ENCODE measurements at places on chromosomes 2 and 18.

GRCh38 chr2:115491186-115491793 is 1048.8 kb downstream of the DPP10 start:
- no peak for DNase-seq

DNA sequence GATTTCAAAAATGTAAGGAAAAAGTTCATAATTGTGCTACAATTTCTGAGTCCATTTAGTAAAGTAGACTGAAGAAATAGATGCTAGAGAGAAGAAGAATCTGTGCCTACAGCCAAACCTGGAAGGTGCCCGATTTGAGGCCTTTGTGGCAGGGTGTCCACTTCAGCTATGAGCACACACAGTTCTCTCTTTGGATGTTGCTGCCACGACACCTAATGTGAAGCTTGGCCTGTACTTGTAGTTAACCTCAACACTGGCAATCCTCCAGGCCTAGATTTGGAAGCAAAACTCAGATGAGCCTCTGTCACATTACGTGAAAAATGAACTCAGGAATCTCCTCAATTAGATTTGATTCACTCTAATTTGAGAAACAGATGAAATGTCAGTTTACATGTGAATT is 90.1 kb upstream of the LRP1B start:
- no peak for DNase-seq

GRCh38 chr18:2780750-2781149 is 66.1 kb upstream of the EMILIN2 start:
- no peak for DNase-seq

- DNase-seq: no peak
These were observed 8.3 kb upstream of the ADD2 start for GRCh38 chr2:70776266-70776665.

- DNase-seq: no peak
These were observed 20.0 kb downstream of the SFTPB start for GRCh38 chr2:85647823-85648526.

DNA sequence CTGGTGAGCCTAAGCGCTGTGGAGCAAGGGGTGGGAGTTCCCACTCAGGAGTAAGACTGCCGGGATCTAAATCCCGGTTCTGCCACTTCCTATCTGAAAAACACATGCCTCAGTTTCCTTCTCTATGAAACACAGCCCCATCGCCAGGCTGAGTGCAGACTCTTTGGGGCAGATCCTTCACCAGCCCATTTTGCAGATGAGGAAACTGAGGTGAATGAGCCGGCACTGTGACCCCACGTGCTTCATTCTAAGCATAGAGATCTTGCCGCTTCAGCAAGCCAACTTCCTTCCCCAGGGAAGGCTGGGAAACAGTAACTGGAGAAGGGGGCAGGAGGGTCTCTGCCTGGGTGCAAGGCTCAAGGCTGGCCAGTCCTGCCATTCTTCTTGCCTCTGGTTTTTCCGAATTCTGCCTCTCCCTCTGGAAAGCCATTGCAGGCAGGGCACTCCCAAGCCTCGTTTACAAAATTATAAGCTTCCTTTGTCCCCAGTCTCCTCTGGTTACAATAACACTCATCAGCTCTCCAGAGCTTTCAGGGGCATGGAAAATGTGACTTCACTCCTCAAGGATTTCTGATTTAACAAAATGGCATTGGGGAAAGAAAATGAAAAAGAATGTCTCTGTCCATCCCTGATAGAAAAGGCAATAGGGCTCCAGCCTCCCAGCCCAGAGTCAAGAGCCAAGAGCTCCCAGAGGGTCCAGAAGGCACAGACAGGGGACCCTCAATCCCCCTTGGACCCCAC is 249.2 kb downstream of the TNS1 start:
- no peak for DNase-seq

DNA sequence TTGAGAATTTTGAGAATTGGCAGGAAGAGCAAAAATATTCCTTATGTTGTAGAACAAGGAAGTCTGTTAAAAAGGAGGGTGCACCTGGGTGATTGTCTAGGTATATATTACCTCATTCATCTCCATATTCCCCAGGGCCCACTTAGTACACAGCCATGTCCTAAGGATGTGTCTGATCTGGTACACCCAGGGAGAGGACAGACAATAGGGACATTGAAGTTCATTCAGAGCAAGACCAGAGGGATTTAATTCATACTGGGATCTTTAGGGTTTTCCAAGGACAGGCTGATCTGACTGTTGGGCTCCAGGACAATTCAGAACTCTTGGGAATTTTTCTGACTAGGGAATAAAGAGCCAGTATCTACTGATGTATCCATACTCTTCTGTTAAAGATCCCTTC is 112.1 kb downstream of the PHLPP1 start:
- no peak for DNase-seq

DNA sequence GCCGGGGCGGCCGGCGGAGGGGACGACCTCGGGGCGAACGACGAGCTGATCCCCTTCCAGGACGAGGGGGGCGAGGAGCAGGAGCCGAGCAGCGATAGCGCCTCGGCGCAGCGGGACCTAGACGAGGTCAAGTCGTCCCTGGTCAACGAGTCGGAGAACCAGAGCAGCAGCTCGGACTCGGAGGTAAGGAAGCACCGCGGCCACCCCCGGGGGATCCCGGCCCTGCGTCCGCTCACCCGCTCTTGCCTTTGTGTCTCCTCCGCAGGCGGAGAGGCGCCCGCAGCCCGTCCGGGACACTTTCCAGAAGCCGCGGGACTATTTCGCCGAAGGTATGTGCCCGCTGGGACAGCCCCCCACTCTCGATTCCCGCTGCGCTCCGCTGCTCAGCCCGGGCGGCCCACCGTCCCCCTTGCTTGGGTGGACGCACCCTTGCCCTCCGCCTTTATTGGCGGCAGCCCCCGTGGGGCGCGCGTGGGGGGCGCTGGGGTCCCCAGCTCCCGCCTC is 611 bp downstream of the TCF7L1 start:
- no peak for DNase-seq

- DNase-seq: no peak
These were observed 293.2 kb upstream of the DCC start for GRCh38 chr18:52046842-52047241.

DNA sequence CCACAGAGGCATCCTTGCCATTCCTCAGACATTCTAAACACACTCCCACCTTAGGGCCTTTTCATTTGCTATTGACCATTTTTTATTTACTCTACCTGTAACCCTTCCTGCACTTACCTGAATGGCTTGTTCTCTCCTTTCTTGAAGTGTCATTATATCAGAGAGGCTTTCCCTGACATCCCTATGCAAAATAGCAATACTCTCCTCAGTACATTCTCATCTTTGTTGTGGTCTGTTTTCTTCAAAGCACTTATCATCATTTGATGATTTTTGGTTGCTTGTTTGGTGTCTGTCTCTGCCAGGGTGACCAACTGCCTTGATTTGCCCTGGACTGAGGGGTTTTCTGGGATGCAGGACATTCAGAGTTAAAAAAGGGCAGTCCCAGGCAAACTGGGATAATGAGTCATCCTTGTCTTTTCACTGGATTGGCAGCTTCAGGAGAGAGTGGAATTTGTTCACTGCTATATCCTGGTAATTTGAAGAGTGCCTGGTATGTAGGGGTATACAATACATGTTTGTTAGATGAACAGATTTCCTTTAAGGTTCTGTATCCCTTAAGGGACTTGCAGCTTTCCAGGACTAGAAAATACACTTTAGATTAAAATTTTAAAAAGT is 102.4 kb downstream of the BABAM2 start:
- DNase-seq: no peak

DNA sequence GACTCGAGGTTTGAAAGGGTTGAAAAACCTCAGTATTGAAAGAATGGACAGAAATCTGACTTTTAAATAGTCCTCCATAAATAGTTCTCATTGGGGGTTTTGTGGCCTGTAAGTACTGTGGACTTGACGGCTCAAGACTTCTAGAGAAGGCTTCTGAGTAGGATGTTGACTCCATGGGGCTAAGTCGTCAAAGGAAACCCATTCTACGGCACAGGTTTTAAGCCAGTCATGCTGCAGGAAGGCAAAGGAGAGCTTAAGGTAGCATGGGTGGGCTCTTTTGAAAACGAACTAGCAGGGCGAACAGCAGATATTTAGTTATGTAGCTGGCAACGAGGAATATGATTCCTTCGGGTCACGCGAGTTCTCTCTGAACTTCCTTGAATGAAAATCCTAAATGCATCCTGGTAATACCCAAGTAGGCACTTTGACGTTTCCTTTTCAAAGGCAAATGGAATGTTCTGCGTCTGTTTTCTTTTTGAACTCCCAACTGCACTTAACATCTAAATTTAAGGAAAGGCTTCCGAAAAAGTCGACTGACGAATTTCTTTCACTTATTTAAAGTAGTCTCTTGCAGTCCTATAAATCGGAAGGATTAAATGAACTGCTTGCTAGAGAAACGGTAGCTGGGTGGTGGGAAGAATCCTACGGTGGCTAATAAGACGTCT is 1.1 kb upstream of the NEDD4L start:
- DNase-seq: no peak

- no peak for DNase-seq
These were observed 314.5 kb upstream of the MMADHC start for GRCh38 chr2:149902081-149902480.

- no peak for DNase-seq
These were observed 36.6 kb downstream of the CYP26B1 start for GRCh38 chr2:72111061-72111460.

- DNase-seq: no peak
These were observed 401.0 kb downstream of the NCKAP5 start for GRCh38 chr2:133167223-133167622.

DNA sequence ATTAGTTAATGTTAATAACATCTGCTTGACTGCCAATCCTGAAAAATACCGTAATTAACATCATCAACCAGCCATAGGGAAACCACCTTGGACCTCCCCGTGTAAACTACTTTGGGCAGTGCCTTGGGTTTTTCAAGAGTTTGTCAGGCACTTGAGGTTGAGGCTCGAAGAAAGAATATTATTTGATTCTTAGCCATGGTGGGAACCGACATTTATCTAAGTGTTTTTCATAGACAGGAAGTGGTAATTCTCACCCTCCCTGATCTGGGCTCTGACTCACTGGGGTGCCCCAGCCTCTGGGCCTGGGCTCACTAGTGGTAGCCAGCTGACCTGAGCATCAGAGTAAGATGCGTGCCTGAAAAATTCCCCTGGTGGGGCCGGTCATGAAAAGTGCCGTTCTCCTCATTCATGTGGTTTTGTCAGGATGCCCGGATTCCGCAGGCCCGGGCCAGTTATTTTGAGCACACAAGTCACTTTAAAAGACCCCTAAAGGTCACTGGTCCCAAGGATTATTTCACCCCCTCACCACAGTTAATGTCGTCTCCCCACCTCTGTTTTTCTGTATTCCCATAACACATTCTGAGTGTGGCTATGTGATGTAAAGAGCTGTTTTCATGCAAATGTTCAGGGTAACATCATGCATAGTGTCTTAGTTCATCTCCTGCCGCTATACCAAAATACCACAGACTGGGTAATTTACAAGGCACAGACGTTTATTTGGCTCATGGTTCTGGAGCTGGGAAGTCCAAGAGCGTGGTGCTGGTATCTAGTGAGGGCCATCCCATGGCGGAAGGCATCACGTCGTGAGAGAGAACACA is 21.6 kb upstream of the SPATA3 start:
- peak; percentile 67 for DNase-seq

- DNase-seq: no peak
These were observed 45.9 kb upstream of the ASB1 start for GRCh38 chr2:238380785-238381184.

DNA sequence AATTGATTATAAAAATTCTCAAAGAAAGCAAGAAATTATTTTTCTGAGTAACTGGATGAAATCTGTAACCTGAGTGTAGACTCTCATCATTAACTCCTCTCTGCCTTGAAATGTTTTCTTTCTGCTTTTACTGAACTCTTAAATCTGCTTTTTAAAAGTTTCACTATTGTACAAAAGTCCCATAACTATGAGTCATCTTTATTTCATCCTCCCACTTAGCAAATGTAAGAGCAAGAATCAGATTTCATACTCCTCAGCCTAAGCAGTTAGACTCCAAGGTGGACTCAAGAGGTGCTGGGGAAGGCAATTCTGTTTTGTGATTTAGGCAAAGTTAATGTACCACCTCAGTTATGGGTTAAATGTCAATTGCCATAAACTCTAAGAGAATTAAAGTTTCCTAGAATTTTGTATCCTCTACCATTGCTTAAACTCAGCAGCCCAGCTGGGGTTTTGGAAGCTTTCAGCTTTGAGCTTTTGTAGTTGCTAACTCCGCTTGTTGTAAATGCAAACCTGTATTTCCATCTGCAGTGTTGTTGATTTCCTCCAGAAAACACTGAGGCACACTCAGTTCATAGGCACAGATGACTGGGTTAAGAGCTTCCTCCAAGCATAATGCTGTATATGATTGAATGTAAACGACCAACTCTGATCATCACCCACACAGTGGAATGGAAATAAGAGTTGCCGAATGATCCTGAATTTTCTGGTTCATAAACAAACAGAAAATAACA is 268.8 kb downstream of the ARHGAP15 start:
- DNase-seq: no peak

DNA sequence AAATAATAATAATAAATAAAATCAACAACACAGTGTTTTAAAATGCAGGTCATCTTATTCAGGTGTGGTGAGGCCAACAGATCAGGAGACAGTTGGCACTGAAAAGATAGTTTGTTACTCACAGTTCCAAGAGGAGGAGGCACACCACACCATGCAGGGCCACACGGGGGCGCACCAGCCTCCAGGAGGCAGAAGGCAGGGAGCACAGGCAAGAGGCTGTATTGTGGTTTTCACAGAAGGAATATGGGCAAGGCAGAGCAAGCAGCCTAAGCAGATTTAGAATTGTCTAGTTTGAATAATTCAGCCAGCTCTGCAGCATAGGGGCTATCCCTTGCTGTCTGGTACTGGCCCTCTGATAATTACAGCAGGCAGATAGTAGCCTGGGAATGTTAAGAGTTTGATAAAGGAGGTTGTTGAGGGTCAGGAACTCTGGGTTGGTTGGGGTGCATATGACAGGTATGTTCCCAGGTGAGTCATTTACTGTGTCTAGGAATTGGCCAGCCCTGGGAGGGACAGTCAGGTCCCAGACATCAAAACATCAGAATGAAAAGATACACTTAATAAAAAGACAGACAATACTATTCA is 31.3 kb downstream of the KIAA2012 start:
- DNase-seq: no peak

GRCh38 chr2:215527736-215528135 is 91.9 kb upstream of the FN1 start:
- DNase-seq: no peak

DNA sequence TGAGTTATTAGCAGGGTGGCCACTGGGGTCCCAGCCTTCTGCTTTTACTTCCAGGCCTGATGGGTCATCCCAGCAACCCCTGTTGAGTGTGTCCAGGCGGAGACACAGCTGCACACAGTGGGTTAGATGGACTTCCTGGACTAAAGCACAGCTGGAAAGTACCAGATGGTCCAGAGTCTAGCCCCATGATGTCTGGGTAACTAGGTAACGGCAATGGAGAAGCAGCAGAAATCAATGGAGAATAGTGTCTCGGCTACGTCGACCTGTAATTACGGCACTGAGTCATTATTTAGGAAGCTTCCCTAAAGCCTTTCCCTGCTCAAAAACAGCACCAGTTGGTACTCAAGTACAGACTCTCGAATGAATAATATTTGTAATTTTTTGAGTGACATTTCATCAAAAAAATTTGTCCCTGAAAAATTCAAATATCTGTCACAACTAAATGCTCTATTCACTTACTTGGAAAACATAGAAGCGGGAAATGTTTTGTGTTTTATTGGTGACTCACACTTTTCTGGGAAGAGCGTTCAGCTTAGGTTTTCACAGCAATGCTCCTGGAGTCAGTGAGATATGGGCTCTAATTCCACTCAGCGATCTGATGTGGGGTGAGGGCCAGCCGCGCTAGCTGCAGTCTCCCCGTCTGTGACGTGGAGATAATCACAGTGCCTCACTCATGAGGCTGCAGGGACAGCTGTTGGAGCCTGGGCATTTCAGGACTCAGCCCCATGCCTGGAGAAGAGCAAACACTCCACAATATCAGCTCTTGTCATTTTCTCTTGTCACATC is 16.2 kb upstream of the ARL4C start:
- no peak for DNase-seq

All from activated T-helper 9 cell treated with anti-CD3 and anti-CD28 coated beads, Interleukin-2, amount 50 U/mL, for 16 hours (primary cell).